ENCODE measurements at places on chromosomes 12 and 14.

GRCh38 chr12:29653286-29653685 is 130.5 kb downstream of the TMTC1 start:
- no peak for DNase-seq

GRCh38 chr12:57580466-57580795 is 10.6 kb upstream of the PIP4K2C start:
- no peak for DNase-seq

DNA sequence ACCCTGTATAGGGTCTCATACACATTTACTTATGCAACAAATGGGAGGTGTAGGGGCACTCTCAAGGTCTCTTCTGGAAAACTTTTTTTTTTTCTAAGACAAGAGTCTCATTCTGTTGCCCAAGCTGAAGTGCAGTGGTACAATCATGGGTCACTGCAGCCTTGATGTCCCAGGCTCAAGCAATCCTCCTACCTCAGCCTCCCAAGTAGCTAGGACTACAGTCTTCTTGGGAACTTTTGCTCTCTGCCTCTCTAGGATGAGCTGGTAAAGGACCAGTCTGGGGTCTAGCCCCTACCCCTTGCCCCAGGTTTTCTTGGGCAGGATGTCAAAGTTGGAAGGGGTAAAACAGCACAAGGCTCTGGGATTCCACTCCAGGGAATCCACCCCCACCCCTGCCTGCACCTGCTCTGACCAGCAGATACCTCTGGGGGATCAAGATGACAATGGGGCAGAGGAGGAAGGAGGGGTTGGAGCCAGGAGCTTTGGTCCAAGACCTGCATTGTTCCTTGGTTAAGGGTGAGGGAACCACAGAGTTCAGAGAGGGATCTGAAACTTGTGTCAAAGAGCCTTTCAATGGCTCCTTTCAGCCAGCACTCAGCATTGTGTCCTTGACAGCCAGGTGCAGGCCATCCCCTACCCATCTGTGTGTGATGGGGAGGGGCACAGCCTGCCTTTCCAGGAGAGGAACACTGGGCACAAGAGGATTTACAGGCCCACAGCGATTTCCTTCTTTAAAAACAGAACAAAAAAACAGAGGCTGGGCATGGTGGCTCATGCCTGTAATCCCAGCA is 12.2 kb downstream of the CTDSP2 start:
- no peak for DNase-seq

DNA sequence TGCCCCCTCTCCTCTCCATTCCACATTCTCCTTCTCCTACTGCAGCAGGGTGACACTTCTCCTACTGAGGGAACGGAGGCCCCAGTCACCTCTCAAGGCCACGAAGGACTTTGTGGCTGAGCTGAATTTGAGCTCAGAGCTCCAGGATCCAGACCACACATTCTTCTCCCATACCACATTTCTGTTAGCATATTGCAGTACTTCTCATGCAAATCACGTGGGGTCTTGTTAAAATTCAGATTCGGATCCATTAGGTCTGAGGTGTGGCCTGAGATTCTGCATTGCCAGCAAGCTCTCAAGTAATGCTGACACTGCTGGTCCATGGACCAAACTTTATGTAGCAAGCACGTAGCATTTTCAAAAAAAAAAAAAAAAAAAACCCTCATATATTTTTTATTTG is 9.6 kb upstream of the IFI27L2 start:
- DNase-seq, result no peak

DNA sequence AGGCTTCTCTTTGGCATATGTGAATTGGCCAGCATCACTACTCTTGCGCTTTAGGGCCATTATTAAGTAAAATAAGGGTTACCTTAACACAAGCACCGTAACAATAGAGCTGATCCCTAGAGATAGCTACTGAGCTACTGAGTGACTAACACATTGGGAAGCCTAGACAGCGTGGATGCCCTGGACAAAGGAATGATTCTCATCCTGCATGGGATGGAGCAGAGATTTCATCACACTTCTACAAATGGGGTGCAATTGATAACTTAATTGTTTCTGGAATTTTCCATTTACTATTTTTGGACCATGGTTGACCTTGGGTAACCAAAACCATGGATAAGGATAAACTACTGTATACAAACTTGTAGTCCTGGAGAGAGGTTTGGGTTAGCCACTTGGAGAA is 57.1 kb downstream of the FBXO34 start:
- no peak for DNase-seq

GRCh38 chr14:43356979-43357545 is 1150.0 kb downstream of the FSCB start:
- DNase-seq, result no peak

DNA sequence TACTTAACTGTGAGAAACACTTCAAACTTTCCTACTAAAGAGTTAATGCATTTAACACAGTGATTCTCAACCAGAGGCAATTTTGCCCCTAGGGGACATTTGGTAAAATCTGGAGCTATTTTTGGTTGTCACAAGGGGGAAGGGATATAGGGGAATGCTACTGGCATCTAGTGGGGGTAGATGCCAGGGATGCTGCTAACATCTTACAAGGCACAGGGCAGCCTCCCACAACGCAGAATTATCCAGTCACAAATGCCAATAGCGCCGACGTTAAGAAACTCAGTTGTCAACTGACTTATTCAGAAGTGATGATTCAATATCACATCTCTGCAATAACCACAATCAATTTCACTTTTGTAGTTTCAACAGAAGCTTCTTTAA is 2.0 kb downstream of the EEA1 start:
- DNase-seq, result peak; percentile 9

- DNase-seq, result no peak
Measured at GRCh38 chr12:128667193-128667592, 156.6 kb downstream of the SLC15A4 start.

- no peak for DNase-seq
Measured at GRCh38 chr12:11901701-11902524, 168.8 kb upstream of the BCL2L14 start.

GRCh38 chr12:65941388-65941787 is 117.1 kb downstream of the HMGA2 start:
- no peak for DNase-seq

DNA sequence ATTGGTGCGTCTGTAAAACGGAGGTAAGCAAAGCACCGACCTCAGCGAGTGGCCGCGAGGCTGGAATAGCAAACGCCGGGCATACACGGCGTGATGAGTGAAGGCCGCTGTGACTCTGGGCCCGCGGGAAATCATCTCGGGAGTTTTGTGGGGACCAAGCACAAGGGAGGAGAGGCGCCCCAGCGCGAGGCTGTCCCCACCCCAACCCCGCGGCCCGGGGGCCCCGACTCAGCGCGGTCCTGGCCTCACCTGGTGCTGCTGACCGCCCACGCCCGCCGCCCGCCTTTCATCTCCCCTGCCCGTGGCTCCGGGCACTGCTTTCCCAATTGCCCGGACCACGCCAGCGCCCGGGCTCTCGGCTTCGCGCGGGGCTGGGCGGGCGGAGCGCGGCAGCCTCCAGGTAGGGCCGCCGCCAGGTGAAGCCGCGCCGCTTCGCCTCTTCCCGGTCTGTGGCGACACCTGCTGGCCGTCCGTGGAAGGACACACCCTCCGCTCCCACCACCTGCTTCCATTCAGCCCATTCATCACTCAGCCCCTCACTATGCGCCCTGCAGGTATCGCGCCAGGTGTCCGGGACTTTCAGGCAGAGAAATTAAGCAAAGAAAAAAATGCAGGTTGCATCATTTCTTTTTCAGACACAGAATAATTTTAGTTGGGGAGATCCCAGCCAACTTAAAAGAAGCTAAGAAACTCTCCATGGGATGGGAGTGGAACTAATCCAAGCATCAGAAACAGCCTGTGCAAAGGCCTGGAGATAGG is 360.4 kb downstream of the MED13L start:
- DNase-seq, result peak; percentile 55

- DNase-seq, result no peak
Measured at GRCh38 chr12:110107369-110108281, 16.5 kb upstream of the IFT81 start.

DNA sequence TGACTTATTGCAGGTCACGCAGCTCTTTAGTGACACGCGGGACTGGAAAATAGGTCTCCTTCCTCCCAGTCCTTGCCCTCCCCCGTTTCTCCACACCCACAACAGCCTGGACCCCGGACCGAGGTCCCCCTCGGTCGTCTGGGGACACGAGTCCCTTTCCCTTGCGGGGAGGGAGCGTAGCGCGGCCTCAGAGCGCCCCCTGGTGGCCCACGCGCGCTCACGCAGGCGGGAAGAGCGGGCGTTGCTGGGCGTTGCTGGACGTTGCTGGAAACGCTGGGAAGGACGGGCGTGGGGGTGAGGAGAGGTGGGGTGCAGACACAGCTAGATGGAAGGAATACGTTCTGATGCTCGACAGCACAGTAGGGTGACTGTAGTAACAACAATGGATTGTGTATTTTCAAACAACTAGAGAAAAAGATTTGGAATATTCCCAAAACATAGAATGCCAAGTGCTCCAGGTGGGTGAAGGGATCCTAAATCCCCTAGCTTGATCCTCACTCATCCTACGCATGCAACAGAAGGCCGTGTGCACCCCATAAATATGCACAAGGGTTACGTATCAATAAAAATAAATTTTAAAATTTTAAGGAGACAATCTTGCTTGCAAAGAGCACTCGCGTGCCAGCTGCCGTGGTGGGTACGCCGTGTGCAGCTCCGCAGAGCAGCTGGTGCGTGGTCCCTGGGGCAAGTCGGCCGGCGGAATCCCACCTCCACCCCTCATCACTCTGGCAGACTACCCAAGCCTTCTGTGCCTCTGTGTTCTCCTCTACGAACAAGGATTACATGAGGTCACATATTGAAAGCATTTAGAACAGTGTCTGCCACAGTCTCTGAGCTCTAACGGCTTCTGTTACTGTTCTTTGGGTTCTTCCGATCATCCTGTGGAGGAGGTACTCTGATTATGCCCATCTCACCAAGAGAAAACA is 87.4 kb downstream of the B4GALNT3 start:
- DNase-seq, result no peak

DNA sequence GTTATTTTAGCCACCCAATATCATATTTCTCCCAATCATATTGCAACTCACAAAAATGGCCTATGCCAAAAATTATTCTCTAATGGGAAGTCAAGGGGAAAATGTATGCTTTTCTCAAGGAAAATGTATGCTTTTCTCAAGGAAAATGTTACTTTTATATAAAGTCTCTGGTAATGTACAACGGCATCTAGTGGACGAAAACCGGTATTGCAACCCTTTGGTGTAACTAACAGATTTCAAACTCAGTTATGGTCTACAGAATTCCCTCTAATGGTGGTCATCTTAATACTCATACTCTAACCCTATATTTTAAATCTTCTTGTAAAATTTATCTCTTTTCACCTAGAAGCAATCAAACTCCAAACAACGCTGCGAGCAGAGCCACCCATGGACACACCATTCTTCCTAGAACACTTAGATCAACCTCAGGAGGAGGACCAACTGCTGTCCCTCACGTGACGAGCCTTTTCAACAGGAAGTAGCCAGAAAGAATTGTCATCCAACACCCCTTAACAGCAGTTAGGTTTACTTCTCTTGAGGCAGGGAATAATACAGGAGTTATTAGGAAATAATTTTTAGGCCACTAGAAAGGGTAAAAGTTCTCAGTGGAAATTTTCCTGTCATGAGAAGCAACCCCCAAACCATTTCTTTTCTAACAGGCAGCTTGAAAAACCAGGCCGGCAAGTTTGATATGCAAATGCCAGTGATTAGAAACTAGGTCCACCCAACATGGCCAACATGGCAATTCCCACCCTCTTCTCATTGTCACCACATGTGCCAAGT is 20.1 kb downstream of the APOBEC1 start:
- peak; percentile 69 for DNase-seq

- DNase-seq, result no peak
Measured at GRCh38 chr12:132639956-132640520, 21.5 kb downstream of the P2RX2 start.

GRCh38 chr12:9710584-9711375 is 22.1 kb downstream of the CLECL1 start:
- no peak for DNase-seq

- no peak for DNase-seq
Measured at GRCh38 chr12:85663631-85664030, 172.6 kb downstream of the RASSF9 start.

DNA sequence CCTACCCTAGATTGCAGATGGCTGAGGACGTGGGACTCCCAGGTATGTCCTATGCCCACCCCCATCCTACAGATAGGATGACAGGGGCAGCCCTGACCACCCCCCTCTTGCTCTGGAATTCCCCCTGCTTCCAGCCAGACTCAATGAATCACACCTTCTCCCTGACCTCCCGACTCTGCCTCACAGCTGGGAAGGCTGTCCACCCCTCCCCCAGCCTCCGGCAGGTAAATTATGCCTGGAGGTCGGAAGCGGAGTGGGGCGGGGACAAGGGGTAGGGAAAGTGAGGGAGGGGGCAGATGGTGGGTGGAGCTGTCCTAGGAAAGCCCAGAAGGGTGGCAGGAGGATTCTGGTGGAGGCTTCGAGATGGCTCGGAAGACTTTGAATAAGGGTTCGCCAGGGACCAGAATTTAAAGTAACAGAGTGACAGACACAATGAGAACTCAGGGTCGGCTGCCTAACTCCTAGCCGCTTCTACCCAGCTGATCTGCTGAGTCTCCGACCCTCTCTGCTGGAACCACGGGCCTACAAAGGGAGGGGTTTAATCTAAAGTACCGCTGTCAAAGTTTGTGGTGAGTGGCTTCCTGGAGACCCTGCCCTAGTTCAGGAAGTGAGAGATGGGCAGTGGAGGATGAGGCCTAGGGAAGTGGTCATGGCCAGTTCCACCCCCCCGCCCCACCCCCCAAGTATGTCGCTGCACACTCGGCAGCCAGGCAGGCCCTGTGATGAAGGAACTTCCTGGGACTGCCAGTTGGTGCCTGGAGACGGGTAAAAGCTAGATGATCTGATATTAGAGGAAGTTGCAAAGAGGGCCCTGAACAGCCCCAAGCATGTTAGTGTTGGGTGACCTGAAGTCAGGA is 4.2 kb downstream of the PLEKHG3 start:
- DNase-seq, result no peak

DNA sequence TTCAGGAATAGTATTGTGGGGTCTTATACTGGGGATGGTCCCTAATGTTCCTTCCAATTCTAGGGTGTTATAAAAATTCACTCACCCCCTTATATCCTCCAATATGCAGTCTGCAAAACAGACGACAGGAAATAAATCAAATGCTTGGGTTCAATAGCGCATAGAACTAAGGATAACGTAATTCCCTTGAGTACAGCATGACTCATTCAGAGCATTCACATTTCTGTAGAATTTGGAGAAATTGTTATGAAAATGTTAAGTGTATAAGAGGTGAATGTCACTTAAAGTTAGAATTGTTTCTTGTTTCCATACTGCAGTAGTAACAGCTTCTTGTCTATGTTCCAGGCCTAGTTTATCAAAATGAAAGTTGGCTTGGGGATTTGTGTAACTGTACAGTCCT is 271.4 kb downstream of the RPS29 start:
- DNase-seq, result no peak
